Naive thymus-derived CD4-positive, alpha-beta T cell (primary cell): ENCODE measurements at places on chromosomes 16 and 17.

GRCh38 chr16:84266451-84266850 is 26.6 kb upstream of the KCNG4 start:
- DNase-seq: no peak

GRCh38 chr16:23343643-23344612 is 41.8 kb downstream of the SCNN1B start:
- DNase-seq: no peak

GRCh38 chr17:31392856-31393748 is 1.6 kb downstream of the RAB11FIP4 start:
- DNase-seq: peak; percentile 20

- DNase-seq: no peak
Observed at GRCh38 chr16:73159296-73159695, 111.4 kb upstream of the ZFHX3 start.

DNA sequence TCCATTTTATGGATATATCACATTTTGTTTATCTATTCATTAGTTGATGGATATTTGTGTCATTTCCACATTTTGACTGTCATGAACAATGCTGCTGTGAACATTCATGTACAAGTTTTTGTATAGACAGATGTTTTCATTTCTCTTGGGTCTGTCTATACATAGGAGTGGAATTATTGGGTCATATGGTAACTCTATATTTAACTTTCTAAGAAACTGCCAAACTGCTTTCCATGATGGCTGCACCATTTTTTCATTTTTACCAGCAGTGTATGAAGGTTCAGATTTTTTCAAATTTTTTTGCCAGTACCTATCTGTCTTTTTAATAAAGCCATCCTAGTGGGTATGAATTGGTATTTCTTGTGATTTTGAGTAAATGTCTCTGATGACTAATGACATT is 15.5 kb downstream of the NFAT5 start:
- DNase-seq: no peak

DNA sequence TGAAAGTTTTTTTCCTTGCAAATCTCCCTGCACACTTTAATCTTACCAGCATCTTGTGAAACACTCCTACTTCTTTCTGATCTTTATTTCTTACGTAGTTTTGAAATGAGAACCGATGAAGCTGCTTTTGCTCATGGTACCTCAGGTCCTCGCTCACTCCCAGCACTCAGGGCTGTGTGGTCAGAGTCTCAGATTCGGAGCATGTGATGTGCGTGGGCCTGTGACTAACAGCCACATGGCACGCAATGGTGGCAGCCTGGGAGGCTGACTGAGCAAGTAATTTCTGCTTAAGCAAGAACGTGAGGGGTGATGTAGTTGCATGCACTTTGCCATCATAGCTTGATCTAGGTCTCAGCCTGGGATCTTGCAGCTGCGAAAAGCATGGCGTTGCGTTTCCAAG is 624.3 kb downstream of the MAF start:
- DNase-seq: no peak

DNA sequence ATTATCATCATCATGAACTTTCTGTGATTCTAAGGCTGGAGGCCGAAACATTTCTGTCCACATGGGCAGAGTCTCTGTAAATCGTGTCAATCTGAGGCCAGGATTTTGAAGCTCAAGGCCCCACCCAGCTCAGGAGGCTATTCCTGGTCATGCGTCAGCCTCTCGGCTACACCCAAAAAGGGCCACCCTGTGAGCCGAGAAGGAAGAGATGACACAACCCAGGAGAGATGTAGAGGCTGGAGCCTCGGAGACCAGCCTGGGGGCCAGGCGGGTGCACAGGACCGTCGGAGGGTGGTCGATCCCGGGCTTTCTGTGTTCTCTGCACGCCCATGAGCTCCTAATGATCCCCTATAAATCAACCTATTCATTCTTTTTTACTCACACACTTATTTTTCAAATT is 1.1 kb upstream of the CACNG1 start:
- no peak for DNase-seq

- no peak for DNase-seq
Observed at GRCh38 chr16:64654178-64654577, 467.7 kb downstream of the CDH11 start.

- DNase-seq: no peak
Observed at GRCh38 chr16:19683453-19684236, 34.4 kb downstream of the KNOP1 start.

GRCh38 chr16:23074423-23074822 is 74.8 kb downstream of the USP31 start:
- DNase-seq: no peak

- DNase-seq: peak; percentile 18
Observed at GRCh38 chr16:50245417-50246298, 20.7 kb upstream of the ADCY7 start.

GRCh38 chr17:35531160-35531559 is 6.3 kb downstream of the SLFN12L start:
- no peak for DNase-seq

DNA sequence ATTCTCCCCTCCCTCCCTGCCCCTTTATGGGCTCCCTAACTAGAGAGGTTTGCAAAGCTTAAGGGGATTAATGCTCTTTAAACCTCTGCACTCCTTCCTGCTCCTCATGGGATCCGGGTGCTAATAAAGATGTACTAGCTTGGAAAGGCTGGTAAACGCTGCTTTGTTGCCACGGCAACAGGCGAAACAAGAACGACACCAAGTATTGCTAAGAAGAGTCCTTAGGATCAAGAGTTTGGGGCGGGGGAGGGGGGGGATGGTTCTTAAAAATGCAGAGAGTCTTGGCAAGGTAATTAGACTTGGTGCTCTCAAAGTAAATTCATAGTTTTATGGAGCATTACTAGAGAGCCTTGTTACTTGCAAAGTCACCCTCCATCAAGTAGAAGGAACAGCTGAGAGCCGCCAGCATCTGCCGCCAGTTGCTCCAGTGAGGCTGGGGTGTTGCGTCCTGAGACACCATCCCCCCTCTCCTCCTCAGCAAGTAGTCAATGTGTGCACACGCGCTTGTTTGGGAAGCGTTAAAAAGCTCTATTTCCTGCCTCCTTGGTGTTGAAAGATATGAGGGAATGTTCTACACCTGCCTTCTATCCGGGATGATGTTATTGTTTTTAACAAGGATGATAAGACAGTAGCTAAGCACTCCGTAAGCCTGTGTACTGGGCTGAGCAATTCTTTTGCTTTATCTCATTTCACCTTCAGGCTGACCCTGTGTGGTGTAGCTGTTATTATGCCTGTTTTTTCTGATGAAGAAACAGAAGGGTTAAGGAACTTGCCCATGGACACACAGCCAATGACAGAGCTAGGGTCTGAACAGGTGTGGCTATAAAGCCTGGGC is 190.9 kb downstream of the CCDC182 start:
- DNase-seq: no peak

DNA sequence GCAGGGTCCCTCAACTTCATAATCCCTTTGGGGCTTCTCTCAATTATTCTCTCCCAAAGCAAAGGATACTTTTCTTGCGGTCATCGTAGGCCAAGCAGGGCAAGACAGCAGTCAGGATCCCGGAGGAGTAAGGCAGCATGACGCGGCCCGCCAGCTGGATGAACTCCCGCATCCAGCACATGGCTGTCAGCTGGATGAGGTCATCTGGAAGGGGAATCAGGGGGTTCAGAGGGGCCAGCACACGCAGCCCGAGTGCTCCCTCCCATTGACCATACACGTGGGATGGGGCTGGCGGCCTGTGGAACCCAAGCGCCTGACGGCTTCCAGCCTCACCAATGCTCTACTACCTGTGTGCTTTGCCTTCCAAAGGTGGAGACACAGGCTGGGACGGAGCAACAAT is 19.2 kb downstream of the VAC14 start:
- no peak for DNase-seq

DNA sequence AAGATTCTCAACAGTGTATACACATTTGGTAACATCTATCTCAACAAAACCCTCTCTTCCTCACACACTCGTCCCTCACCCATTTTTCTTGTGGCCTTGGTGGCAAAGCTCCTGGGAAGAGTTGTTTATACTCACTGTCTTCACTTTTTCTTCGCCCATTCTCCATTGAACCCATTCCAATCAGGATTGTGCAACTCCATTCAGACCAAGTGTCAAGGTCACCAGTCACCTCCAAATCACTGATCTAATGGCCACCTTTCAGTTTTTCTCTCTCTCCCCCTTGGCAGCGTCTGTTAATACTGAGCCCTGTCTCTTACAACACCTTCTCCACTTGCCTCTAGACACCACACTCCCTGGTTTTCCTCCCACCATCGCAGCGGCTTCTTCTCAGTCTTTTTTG is 8.6 kb upstream of the SLC13A5 start:
- no peak for DNase-seq

- no peak for DNase-seq
Observed at GRCh38 chr17:77782201-77782600, 176.3 kb upstream of the TNRC6C start.

DNA sequence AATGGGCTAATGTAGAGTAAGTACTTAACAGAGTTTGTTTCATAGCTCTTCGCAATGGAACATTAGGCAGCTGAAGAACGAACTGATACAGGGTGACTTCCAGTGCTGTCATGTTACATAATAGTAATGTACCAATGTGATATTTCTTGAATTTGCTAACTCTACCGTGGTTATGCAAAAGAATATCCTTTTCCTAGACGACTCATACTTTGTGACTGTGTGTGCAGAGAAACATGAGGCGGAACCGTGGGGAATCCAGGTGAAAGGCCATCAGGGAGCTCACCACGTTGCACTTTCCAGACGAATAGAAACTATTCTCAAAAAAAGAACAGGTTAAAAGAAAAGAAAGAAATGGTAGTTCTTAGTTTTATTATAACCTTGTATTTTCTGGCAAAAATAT is 13.2 kb downstream of the NOB1 start:
- DNase-seq: no peak

- no peak for DNase-seq
Observed at GRCh38 chr17:79930062-79930876, 91.0 kb upstream of the CBX4 start.

GRCh38 chr16:29996766-29997250 is 767 bp downstream of the INO80E start:
- no peak for DNase-seq

- DNase-seq: no peak
Observed at GRCh38 chr17:32926183-32926582, 1.8 kb upstream of the TMEM98 start.

- DNase-seq: no peak
Observed at GRCh38 chr17:15087946-15088345, 177.2 kb downstream of the PMP22 start.

DNA sequence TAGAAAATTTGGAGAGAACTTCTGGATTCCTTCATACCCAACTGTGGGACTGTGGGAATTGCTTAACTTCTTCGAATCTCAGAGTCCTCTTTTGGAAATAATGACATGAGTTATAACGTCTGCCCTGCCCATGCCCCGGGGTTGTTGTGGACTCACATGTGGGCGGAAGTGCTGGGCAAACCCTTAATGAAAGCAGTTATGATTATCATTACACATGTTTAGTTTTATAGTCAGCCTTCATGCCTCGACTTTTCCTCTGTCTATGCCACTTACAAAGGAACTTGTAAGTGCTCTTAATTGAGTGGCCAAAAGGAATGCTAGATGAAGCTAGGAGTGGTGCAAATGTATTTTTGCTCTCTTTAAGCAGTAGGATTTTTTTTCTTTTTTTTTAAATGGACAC is 3.9 kb downstream of the KRT27 start:
- DNase-seq: no peak

- DNase-seq: no peak
Observed at GRCh38 chr17:63926164-63926563, 6.0 kb downstream of the CD79B start.

- no peak for DNase-seq
Observed at GRCh38 chr16:12318661-12319427, 342.3 kb downstream of the SNX29 start.

DNA sequence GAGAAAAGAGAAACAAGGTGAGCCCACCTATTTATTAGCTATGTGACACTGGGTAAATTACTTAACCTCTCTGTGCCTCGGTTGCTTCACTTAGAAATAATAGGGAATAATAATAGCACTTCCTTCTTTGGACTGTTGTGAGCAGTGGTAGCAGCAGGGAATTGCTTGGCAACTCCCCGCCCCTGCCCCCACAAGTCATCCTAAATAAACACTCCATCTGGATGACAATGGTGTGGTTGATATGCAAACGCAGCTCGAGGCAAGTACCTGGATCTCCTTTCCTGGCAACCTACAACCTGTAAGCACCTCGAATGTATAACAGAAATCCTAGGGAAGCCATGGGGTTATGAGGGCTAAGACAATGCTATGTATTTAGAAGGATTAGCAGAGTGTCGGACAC is 9.1 kb downstream of the TEKT3 start:
- DNase-seq: no peak

DNA sequence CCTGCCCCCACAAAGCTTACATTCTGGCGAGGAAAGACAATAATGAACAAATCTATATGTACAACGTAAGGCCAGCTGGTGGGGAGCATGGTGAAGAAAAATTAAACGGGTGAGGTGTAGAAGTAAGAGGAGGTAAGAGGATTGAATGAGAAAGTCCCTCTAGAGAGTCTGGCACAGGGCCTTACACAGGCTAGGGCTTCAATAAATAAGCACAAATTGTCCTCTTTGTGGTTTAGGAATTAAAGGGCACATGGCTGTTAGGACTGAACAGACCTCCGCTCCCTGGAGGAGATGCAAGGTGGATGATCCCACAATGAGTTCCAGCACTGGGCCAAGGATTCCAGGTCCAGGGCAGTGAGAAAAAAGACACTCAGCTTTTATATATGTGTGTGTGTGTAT is 43.1 kb upstream of the HAPSTR1 start:
- no peak for DNase-seq

- no peak for DNase-seq
Observed at GRCh38 chr16:31695667-31696066, 168.0 kb downstream of the AHSP start.

DNA sequence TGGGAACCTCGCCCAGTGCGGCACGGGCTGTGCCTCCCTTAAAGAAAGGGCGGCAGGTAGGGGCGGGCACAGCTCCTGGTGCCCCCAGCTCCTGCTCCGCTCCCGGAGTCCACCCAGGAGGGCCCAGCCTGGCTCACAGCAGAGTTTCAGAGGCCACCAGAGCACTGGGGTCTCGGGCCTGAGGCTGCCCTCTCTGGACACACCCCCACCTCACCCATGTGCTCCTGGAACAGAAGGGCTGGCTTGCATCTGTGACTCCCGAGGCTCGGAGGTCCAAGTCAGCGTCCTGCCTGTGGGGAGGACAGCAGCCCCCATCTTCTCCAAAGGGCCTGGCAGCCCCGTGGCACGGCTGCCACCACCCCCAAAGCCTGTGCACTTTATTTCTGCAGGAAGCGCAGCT is 62.7 kb downstream of the RBFOX3 start:
- DNase-seq: no peak

DNA sequence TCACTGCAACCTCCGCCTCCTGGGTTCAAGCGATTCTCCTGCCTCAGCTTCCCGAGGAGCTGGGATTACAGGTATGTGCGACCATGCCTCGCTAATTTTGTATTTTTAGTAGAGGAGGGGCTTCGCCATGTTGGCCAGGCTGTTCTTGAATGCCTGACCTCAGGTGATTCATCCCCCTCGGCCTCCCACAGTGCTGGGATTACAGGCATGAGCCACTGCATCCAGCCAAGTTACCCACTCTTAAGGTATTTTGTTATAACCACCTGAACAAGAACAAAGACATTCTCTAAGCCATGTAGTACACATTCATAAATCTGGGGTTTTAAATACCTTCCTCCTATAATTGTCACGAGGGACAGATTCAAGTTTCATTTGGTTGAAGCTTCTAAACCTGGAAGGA is 12.3 kb upstream of the TMEM170A start:
- DNase-seq: no peak
